ENCODE measurements at places on chromosomes 2 and 18.

DNA sequence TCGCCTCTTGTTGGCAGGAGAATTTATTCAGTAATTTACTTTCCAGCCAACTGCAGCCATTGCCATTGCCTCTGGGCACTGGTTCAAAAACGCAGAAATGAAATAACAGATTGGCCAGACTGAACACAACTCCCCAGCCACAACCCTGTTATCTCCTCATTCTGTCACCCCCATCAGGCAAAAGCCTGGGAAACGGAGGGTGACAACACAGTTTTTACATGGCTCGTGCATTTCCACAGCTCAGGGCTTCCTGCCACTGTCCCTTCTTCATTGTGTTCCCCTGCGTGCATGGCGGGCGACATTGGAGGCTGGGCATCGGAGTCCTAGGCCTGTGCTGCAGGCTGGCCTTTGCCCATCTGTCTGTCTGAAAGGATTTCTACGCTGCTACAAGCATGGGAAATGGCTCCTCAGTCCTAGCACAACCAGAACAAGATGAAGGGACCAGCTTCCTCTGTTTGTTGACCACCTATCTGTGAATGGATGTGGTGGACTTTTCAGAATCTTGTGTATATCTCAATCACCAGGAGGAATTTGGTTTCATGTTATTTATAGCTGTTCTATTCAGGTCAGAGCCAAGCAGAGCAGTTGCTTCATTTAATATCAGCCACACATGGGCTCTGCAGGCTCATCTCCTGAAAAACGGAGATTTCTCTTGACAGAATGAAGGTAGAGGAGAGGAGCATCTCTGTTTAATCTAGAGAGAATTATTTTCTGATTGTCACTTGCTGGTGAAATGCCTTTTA lies 107.0 kb downstream of the MGAT5 start:
- DNase-seq = peak; percentile 13

DNA sequence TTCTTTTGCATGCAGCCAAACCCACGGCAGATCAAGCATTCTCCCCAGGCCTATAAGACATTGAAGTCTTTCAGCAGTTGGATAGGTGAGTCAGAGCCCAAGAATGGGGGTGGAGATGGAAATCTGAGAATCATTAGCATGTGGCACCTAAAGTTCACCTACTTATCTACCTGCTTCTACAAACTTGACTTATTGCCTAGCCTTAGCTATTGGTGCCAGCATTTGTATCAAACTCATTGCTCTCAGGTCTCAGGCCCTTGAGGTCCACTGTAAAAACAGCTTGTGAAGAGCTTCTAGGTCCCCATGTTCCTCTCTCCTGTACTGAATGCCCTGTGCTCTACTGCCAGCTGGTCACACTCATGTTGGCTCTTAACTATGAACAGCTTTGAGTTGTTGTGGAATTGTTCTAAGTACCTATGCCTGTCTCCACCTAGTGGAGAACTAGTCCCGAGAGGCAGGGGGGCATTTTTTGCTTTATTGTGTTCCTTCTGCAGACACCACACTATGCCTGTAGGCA lies 278.4 kb upstream of the SPRED2 start:
- DNase-seq = peak; percentile 4

DNA sequence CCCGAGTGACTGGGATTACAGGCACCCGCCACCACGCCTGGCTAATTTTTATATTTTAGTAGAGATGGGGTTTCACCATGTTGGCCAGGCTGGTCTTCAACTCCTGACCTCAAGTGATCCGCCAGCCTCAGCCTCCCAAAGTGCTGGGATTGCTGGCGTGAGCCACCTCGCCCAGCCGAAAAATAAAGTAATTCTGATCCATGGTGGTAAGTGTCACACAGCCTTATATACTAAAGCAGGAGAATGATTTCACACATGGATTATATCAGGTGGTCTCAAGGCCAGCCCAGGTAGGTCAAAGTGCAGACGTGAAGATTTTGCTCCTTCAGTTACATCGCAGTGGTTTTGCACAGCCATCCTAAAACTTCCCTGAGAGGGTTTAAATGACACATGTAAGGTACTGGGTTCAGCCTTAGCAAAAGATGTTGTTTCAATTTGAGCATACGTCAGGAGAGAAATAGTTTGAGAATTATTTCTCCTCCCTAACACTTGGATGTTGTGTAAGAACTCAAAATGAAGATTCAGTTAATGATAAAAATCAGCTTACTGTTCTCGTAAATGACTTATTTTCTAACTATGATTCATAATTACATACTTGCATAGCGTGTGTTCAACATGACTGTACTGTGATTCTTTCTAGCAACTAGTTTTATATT lies 93.0 kb upstream of the SLC39A10 start:
- DNase-seq = no peak

DNA sequence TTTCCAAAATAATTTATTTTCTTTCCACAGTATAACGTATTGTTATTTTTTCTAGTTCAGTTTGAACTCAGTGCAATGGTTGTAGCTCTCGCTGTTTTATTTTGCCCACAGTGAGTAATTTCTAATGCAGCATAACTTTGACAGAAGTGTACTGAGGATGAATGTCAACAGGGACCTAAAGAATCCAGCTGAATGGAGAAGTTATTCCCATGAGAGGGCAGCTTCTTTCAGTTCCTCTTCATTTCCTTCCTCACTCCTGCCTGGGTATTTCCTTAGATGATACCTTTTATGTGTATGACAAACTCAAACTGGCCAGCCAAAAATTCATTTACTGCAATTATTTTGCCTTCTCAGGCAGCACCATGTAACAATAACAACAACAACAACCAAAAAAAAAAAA lies 1223.1 kb upstream of the ZEB2 start:
- DNase-seq = no peak

DNA sequence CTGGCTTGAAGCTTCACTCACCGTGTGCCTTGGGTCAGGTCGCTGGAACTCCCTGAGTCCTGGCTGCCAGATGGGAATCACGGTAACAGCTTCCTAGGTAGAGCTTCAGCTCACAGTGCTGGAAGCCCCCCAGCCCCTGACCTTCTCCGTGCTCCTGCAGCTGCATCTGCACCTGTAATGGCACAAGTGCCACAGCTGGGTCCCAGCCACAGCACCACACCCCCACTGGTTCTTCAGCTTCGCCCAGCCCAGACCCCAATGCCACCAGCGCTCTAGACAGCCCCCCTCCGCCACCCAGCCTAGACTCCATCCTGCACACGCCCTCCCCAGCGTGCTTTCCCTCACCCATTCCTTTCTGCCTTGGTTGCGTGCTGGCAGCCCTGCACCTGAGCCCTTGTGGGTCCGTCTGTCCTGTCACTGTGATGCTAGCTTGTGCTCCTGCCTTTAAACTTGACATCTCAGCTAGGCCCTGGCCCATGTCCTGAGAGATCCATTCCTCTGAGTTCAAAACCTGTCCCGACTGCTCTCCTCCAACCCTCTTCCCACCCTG lies 7.6 kb upstream of the ESPNL start:
- no peak for DNase-seq

- DNase-seq = peak; percentile 19
Measured at GRCh38 chr2:149169656-149170055, 131.2 kb downstream of the LYPD6B start.

- DNase-seq = no peak
Measured at GRCh38 chr18:31447530-31448191, at the start of gene DSG3. Gene DSG3 (plus strand): TSS chr18:31447741. CDS start chr18:31447878, 137 bp downstream.

- no peak for DNase-seq
Measured at GRCh38 chr18:58570360-58571064, 58.4 kb downstream of the ALPK2 start.

- no peak for DNase-seq
Measured at GRCh38 chr2:66665124-66665984, 230.4 kb downstream of the MEIS1 start.

DNA sequence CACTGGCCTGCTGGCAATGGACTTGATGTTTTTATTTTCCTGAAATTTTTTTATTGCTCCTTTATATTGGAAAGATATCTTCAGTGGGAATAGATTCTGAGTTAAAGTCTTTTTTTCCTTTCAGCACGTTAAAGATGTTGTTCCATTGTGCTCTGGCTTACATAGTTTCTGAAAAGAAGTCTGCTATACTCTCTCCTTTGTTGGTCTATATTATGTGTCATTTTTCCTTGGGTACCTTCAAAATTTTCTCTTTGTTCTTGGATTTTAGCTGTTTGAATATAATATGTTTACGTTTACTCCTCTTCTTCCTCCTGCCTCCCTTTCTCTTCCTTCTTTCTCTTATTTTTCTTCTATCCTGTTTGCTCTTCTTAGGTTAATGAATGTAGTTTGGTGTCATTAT lies 105.5 kb downstream of the CAPN13 start:
- DNase-seq = no peak

DNA sequence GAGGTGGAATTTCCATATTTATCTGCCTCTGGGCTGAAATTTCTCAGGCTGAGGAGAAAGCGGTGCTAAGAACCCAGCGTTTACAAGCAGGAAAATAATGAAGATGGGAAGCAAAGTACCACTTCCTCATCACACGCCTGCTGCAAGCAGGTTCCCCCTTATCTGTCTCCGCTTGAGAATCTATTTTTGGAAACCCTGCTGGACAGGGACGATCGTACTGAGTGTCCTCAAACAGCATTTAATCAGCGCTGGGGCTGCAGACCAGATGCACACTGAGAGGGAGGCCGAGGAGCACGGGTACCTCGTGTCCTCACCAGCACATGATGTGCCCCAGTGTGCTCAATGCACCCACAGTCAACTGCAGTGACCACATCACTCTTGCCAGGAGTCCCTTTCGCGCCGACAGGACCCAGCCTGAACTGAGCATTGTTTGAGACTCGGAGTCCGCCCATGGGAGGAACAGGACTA lies 160.4 kb downstream of the HDAC4 start:
- no peak for DNase-seq

DNA sequence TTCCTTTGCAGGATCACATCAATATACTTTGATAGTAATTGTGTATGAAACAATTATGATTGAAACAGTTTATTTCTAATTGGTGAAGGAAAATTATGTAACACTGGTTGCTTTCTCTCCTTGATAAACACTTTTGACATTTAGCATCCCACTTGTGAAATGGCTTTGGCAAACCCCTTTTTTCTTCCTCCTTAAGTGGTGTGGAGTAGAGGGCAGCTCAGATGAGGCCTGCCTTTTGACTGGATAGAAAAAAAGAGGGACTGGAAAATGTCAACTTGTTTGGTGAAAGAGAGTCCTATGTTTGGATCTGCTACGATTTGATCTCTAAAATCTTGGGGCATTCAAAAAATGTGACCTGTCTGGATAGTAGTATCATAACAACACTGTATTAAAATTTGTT lies 318.3 kb downstream of the MEIS1 start:
- DNase-seq = no peak

DNA sequence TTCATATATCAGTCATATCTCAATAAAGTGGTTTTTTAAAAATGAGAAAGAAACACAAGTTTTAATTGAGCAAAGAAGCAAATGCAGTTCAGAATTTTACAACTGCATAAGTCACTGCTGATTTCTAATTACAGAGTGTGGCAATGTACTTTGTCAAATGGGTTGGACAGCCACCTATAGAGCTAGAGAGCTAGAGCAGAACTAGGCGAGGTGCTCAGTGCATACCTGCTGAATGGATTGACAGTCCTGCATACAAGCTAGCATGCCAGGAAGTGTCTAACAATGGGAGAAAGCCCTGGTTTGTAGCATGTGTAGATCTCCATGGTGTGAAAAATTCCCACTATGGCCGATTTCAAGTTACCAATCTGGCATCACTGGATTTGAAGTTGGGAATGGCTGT lies 106.3 kb upstream of the CDCA7 start:
- DNase-seq = no peak

- DNase-seq = no peak
Measured at GRCh38 chr2:57370882-57371585, 675.6 kb upstream of the VRK2 start.

GRCh38 chr2:65957886-65958285 lies 477.0 kb upstream of the MEIS1 start:
- no peak for DNase-seq

DNA sequence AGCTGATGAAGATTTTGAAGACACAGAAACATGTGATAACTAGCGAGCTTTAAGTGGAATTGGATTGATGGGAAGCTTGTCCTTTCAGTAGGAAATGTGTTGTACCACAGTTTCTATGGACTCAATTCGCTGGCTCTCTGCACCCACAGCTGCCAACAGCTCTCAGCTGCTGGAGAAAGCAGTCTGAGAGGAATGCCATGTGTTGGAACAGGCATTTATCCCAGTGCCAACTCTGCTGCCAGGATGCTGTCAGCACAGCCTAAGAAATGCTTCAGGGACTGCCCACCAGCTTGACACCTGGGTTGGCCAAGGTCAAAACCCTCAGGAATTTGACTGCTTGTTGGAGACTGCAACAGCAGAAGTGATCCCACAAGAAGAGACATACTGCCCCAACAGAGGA lies 193.0 kb upstream of the THSD7B start:
- no peak for DNase-seq

- DNase-seq = no peak
Measured at GRCh38 chr2:219433666-219434467, 776 bp upstream of the SPEG start.

- DNase-seq = no peak
Measured at GRCh38 chr2:99698896-99699295, 209.1 kb upstream of the REV1 start.

GRCh38 chr2:45979065-45979464 lies 318.1 kb upstream of the EPAS1 start:
- DNase-seq = peak; percentile 92

GRCh38 chr2:45275806-45276205 lies 266.6 kb upstream of the SIX2 start:
- no peak for DNase-seq

- DNase-seq = no peak
Measured at GRCh38 chr2:104595576-104595975, 258.3 kb upstream of the POU3F3 start.

- DNase-seq = no peak
Measured at GRCh38 chr18:74139888-74140287, 7.7 kb downstream of the FBXO15 start.

- no peak for DNase-seq
Measured at GRCh38 chr18:1511619-1512311, 607.1 kb downstream of the ADCYAP1 start.

GRCh38 chr18:54359233-54359632 lies 1.5 kb downstream of the C18orf54 start:
- no peak for DNase-seq

DNA sequence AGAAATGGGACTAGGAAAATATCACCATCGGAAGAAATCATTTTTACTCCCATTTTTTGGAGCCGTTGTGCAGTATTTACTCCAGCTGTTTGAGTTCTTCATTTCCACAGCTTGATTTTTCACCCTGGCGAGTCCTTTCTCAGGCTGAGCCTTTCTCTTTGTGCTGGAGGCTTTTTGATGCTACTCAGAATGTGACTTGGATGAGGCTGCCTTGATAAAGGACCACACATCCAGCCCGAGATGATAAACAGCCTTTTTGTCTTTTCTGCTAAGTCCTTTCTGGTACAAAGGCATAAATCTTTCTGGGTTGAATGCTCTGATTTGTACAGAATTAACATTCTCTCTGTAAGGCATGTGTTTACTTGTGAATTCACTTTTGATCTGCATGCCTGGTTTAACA lies 17.6 kb upstream of the CTDP1 start:
- no peak for DNase-seq

DNA sequence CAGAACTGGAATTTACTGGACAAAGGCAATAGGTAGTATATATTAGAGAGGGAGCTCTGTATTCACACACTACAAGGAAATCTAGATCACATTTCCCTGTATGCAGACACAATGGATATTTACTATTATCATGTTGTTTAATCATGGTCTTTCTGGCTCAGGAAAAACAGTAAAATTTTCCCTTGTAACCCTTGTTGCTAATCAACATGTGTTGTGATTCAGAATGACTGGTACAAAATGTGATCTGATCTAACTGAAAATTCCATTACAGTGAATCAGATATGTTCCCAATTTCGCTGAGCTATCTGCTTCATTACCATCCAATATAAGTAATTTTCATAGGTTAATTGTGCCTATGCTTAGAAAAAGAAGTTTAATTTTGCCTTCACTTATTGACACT lies 1109.7 kb downstream of the LRP1B start:
- DNase-seq = no peak

Data from NCI-H345 (cell line).